Progenitor cell of endocrine pancreas (in vitro differentiated cells): ENCODE measurements at places on chromosomes 2 and 18. TPM values are rescaled to one million over a fixed set of nuclear protein-coding genes. Genes with fewer than 3 reads are reported as not detected.

DNA sequence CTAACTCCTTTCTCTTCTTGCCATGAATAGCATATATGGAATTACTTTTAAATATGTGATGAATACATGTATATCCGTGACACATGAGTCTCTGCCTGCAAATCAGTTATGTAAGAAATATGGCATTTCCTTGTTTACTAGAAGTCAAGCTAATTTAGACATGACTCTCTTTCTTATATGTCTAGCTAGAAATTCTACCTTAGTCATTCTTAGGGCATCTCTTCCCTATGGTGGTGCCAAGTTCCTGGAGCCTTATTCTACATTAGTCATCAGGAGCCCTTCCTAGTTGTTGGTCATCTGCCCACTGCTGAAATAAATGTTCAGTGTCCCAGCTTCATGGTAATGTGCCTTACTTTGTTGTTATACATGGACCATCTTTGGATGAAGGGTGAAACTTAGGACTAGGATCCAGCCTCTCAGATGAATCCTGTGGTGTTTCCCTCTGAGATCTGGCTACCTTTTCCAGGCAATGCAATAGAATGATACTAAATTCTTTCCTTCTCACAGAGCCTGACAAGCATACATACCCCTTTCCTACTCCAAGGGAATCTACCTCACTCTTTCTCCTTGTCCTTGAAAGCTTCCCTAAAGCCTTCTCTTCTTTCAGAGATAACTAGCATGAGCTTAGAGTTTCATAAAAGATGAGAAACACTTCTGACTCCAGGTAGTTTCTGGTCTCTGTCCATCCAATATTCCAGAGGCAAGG is 415.3 kb upstream of the VWC2L start:
- DNase-seq: no peak

DNA sequence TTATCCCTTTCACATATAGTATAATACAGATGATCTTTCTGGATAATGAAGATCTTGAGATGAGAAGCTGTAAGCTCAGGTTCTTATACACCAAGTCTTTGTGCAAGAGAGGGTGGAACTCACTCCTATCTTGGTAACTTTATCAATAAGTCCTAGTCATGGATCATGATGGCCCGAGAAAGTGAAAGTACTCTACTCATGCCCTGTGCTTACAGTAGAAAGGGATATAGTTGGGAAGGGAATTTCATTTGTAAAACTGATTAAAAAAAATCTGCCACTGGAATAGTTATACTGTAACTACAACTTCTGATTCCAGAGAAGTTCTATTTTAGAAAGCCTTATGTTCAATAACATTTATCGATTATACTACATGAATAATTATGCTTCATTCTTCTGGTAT is 51.8 kb downstream of the MYO3B start:
- DNase-seq: no peak

DNA sequence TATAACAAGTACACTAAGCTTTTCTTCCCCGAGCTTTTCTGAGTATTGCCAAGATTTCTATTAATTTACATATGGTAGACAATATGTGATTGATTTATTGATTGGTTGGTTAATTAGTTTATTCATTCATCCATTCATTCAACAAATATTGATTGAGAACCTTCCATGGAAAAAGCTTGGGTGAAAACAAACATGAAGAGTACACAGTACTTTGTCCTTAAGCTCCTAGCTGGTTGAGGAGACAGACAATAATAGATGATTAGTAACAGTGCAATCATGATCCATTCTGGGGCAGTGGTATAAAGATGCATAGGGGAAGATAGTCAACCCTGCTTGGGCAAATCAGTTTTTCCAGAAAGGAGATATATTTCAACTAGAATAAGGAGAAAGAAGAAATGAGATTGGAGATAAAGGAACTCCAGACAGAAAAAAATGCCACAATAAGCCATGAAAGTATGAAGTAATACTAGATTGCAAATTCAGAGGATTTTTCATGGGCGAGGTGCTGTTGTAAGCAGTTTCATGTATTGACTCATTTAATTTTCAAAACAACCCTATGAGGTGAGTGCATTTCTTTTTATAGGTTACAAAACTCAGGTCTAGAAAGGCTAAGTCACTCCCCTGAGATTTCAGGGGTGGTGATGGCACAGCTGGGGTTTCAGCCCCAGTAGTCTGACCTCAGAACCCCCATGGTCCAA is 129.5 kb downstream of the RND3 start:
- DNase-seq: no peak

- peak; percentile 38 for DNase-seq
Observed at GRCh38 chr2:66577321-66578053, 142.6 kb downstream of the MEIS1 start.

Gene NCL
- total RNA-seq: 588 and 589 TPM in 2 replicates
